Activated T-cell treated with anti-CD3 and anti-CD28 coated beads, Interleukin-2, amount 50 U/mL, for 24 hours (primary cell): ENCODE measurements at places on chromosomes 1 and 21.

DNA sequence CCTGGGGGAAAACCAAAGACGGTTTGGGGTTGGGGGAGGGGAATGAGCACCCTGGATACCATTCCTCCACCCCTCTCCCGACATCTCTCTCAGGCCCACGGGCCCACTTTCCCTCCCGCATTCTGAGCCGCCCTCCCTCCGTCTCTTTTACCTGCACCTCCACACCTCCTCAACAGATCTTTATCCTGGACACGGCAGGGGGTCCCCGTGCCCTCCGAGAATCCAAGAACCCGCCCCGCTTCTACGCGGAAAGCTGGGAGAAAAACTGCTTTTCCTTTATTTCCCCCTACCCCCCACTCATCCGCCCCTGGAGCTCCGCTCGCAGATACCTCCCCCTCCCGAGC lies 108.8 kb downstream of the NAV1 start:
- no peak overlapping the region for H3K27ac ChIP-seq
- no peaks in the 10 kb centered on the region for H3K36me3 ChIP-seq

GRCh38 chr1:51768971-51769588 lies 109.4 kb downstream of the NRDC start:
- H3K27ac ChIP-seq = no peak overlapping the region
- no peak overlapping the region for H3K4me3 ChIP-seq
- H3K4me1 ChIP-seq = peaks cover 15% of the 10 kb centered on the region
- DNase-seq = no peak

DNA sequence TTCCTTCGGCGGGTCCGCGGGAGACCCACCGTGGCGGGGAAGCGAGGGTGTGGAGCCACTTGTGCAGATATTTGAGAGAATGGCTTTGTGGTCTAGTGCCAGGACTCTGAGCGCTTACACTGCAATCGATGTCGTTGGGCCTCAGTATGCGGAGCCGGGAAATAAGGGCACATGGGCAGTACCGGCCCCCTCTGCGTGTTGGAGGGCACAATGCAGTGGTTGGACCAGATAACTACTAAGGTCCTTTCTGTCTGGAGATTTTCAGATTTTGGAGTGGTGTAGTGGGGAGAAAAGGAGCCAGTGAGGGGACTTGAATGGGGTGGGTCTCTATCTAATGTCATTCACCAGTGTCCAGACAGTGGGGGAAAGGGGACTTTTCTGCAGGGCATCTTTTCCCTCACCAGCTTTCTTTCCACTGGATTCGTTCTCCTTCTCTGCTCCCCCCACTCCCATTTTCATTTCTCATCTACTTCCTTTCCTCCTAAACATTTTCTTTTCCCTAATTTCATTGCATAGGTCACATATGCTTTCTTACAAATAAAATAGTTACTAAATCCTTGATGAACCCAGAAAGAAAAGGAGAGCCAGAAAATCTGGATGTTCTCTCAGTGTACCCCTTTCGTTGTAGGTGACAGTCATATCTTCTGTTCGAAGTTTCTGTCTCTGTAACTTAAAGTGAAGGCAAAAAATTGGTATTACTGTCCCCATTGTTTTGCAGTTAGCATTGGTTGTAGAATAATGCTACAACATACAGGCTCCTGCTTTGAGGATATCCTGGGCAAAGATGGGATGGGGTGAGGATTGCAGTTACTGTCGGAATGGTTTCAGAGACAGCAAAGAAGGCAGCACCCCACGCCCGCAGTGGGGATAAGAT lies 1.4 kb downstream of the ATF3 start:
- H3K4me3 ChIP-seq = peak overlapping the region; percentile 89
- DNase-seq = no peak
- peaks cover 40% of the 10 kb centered on the region for H3K27me3 ChIP-seq
- H3K27ac ChIP-seq = peak overlapping the region; percentile 81
- H3K36me3 ChIP-seq = peaks cover 31% of the 10 kb centered on the region
- H3K4me1 ChIP-seq = peaks cover 78% of the 10 kb centered on the region

- DNase-seq = no peak
- H3K4me3 ChIP-seq = no peak overlapping the region
- H3K27ac ChIP-seq = no peak overlapping the region
Observed at GRCh38 chr1:34715139-34715538, 39.7 kb upstream of the GJB5 start.

DNA sequence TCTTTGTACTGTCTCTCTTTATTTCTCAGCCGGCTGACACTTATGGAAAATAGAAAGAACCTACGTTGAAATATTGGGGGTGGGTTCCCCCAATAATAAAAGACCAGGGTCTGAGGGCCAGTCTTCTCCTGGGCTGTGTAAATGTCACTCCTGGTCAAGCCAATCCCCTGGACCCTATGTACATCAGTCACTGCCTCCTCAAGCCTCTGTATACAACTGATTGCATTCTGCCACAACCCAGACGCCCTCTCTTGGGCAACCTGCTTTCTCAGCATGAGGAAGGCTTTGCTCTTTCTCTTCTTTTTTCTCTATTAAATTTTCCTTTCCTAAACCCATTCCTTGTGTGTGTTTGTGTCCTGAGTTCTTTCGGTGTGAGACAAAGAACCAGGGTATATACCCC lies 84.1 kb upstream of the SERBP1 start:
- no peak for DNase-seq
- no peaks in the 10 kb centered on the region for H3K27me3 ChIP-seq
- H3K27ac ChIP-seq = no peak overlapping the region

DNA sequence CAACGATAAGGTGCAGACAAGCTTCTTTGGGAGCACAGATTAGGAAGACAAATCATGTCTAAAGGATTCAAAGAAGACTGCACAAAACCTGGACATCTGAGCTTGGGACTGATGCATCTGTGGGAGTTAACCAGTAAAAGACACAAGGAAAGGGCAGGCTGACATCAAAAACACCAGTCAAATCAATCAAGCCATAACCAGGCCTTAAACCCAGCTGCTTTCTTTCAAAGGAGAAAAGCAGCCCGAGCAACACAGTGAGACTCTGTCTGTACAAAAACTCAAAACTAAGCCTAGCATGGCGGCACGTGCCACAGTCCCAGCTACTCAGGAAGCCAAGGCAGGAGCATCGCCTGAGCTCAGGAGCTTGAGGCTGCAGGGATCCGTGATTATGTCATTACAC lies 411.6 kb downstream of the SMYD3 start:
- DNase-seq = no peak
- H3K4me3 ChIP-seq = no peak overlapping the region
- H3K4me1 ChIP-seq = no peaks in the 10 kb centered on the region

- H3K4me1 ChIP-seq = peaks cover 73% of the 10 kb centered on the region
- DNase-seq = peak; percentile 96
- no peaks in the 10 kb centered on the region for H3K27me3 ChIP-seq
Observed at GRCh38 chr1:153545067-153546055, at the start of gene S100A4. Gene S100A4 (minus strand): TSS chr1:153545806. CDS start chr1:153544794, 1,012 bp downstream.
